Osteocyte (in vitro differentiated cells): ENCODE measurements at places on chromosomes 16 and 17.

GRCh38 chr17:18004345-18004744 lies 31.7 kb downstream of the DRC3 start:
- DNase-seq, result no peak
- H3K4me1 ChIP-seq, result peaks cover 3% of the 10 kb centered on the region
- no peak overlapping the region for H3K4me3 ChIP-seq
- H3K27ac ChIP-seq, result no peak overlapping the region
- peaks cover 5% of the 10 kb centered on the region for H3K36me3 ChIP-seq

GRCh38 chr17:19398301-19399181 lies 11.6 kb upstream of the MFAP4 start:
- no peak overlapping the region for H3K4me3 ChIP-seq
- no peak overlapping the region for H3K27ac ChIP-seq
- peaks cover 12% of the 10 kb centered on the region for H3K4me1 ChIP-seq
- no peaks in the 10 kb centered on the region for H3K36me3 ChIP-seq

DNA sequence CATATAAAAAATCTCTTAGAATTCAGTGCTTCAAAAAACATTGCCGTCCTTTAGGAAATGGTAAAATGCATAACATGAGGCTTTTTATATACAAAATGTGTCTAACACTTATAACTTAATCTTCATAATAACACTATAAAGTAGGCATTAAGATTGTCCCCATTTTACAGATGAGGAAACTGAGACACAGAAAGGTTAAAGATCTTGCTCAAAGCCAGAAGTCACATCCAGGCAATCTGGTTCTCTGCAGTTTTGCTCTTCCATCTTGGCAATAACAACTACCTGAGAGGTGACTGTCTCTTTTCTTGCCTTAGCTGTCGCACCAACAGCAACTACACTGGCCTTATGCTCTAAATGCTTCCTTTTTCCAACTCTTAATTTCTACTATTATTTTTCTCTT lies 24.5 kb downstream of the AP1G1 start:
- H3K27ac ChIP-seq, result no peak overlapping the region
- no peaks in the 10 kb centered on the region for H3K4me1 ChIP-seq
- no peak for DNase-seq
- H3K36me3 ChIP-seq, result peaks cover 27% of the 10 kb centered on the region
- no peaks in the 10 kb centered on the region for H3K27me3 ChIP-seq
- H3K4me3 ChIP-seq, result no peak overlapping the region

- peak; percentile 90 for DNase-seq
- no peaks in the 10 kb centered on the region for H3K27me3 ChIP-seq
- no peak overlapping the region for H3K4me3 ChIP-seq
Observed at GRCh38 chr17:18217412-18218015, 7.9 kb upstream of the LLGL1 start.

DNA sequence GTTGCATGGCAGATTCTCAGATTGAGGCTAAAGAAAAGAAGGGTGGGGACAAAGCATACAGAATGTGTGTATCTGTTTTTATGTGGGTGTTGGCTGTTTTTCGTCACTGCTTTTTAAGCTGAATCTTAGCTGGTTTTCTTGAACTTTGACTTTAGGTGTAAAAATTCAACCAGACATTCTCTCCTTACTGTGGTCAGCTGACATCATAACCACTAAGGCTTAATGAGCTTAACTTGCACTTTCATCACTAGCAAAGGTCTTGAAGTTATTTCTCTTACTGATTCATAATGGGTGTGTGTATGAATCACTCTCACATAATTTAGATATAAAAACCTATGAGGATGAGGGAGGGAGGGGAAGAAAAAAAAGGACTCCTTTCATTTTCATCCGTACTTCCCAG lies 4.0 kb upstream of the CDC6 start:
- H3K4me3 ChIP-seq, result peak overlapping the region; percentile 51
- no peak for DNase-seq
- peaks cover 37% of the 10 kb centered on the region for H3K4me1 ChIP-seq
- no peaks in the 10 kb centered on the region for H3K27me3 ChIP-seq
- peaks cover 26% of the 10 kb centered on the region for H3K36me3 ChIP-seq
- H3K27ac ChIP-seq, result peak overlapping the region; percentile 88
